Esophagus (tissue), 2 donors: ENCODE measurements at places on chromosomes 11 and 22. TPM values are rescaled to one million over a fixed set of nuclear protein-coding genes. Genes with fewer than 3 reads are reported as not detected.

LRRC74B gene
- polyA plus RNA-seq, result 0.22 TPM

SCO2 gene
- 3.2 TPM for polyA plus RNA-seq

MUC5AC gene
- 0.08 TPM for polyA plus RNA-seq

BAIAP2L2 gene
- 34.5 TPM for polyA plus RNA-seq

BIK gene
- polyA plus RNA-seq, result 18.5 TPM

HOATZ gene
- not detected for polyA plus RNA-seq

RAB39A gene
- not detected for polyA plus RNA-seq

CCDC88B gene
- 33.3 TPM for polyA plus RNA-seq

TMEM121B gene
- 0.33 TPM for polyA plus RNA-seq

CPT1A gene
- polyA plus RNA-seq, result 13.8 TPM

NRIP3 gene
- 0.22 TPM for polyA plus RNA-seq

NCF4 gene
- 7.0 TPM for polyA plus RNA-seq

RRAS2 gene
- polyA plus RNA-seq, result 10.9 TPM

BRSK2 gene
- polyA plus RNA-seq, result 1.1 TPM

MISFA gene
- polyA plus RNA-seq, result 0.62 TPM

ZNF215 gene
- polyA plus RNA-seq, result 0.77 TPM

PATE2 gene
- polyA plus RNA-seq, result not detected

MAFF gene
- 99.6 TPM for polyA plus RNA-seq

UBQLNL gene
- polyA plus RNA-seq, result 0.15 TPM

RFPL3 gene
- polyA plus RNA-seq, result not detected

SLC5A12 gene
- polyA plus RNA-seq, result not detected

ATP5MG gene
- 152 TPM for polyA plus RNA-seq

RBMXL2 gene
- not detected for polyA plus RNA-seq

KRTAP5-11 gene
- not detected for polyA plus RNA-seq

SGSM1 gene
- 0.14 TPM for polyA plus RNA-seq

SMIM38 gene
- 0.08 TPM for polyA plus RNA-seq

MIAT gene
- 0.55 TPM for polyA plus RNA-seq

OPCML gene
- polyA plus RNA-seq, result 0.05 TPM

HIKESHI gene
- 21.7 TPM for polyA plus RNA-seq

RNF141 gene
- polyA plus RNA-seq, result 32.6 TPM

ART1 gene
- not detected for polyA plus RNA-seq

TMEM151A gene
- polyA plus RNA-seq, result 0.04 TPM

ZFPL1 gene
- polyA plus RNA-seq, result 30.6 TPM

RHOD gene
- 213 TPM for polyA plus RNA-seq

OLFML1 gene
- 1.2 TPM for polyA plus RNA-seq

GAS2 gene
- polyA plus RNA-seq, result 0.46 TPM

OR2D2 gene
- polyA plus RNA-seq, result not detected

TMEM258 gene
- polyA plus RNA-seq, result 142 TPM

FAM227A gene
- 0.86 TPM for polyA plus RNA-seq

VPREB3 gene
- polyA plus RNA-seq, result 0.98 TPM

APOA5 gene
- polyA plus RNA-seq, result not detected

PGA3 gene
- 27.7 TPM for polyA plus RNA-seq

ANO9 gene
- 40.4 TPM for polyA plus RNA-seq

TRIM77 gene
- polyA plus RNA-seq, result not detected

PRG2 gene
- 0.60 TPM for polyA plus RNA-seq
